ENCODE measurements at places on chromosomes 3 and 15.

GRCh38 chr3:171122861-171123260 lies 96.3 kb upstream of the SLC2A2 start:
- DNase-seq: no peak

GRCh38 chr15:80561500-80561899 lies 133.6 kb upstream of the ABHD17C start:
- no peak for DNase-seq

DNA sequence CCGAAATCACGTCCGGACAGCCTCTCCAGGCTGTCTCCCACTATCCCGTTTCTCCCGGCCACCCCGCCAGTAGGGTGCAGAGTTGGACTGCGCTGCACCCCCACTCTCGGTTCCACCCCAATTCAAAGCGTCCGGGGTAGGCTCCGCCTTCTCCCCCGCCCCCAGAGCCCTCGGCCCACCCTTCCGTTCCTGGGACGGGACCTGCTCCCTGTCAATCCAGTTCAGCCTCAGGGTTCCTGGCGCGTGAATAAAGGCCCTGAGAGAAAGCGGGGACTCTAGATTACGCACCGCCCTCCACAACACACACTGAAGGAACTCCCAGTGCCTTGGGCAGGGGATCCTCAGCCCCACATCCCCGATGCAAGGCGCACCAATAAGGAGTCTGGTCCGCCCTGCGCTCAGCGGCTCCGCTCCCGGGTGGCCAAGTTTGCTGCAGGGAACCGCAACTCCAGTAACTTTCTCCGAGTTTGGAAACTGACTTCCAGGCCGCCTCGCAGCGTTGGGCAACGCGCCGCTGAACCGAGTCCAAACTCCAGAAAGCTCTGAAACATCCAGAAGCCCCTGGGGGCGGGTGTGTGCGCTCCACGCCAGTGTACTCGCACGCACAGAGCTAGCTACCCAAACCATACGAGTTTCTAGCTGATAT lies 1.9 kb downstream of the ADAMTS9 start:
- no peak for DNase-seq

- no peak for DNase-seq
Observed at GRCh38 chr3:62210011-62210410, 163.3 kb downstream of the FEZF2 start.

GRCh38 chr3:138349926-138350665 lies 1.7 kb downstream of the MRAS start:
- DNase-seq: no peak

GRCh38 chr15:92184142-92184541 lies 209.5 kb upstream of the ST8SIA2 start:
- no peak for DNase-seq

DNA sequence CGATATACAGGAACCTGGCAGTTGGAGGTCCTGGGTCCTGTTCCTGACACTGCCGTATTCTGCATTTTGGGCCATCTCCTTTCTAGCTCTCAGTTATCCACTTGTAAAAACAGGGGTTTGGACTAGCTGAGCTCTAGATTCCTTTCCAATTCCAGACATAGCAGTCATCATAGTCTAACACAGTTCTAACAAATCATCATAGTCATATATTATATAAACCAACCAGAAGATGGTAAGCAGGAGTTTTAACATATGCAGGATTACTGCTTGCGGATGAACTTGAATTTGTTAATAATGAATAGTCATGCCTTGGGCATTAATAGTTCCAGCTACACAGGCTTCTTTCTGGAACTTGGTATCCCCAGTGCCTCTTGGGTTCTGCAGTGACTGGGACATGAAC lies 26.6 kb downstream of the MASP1 start:
- DNase-seq: no peak

DNA sequence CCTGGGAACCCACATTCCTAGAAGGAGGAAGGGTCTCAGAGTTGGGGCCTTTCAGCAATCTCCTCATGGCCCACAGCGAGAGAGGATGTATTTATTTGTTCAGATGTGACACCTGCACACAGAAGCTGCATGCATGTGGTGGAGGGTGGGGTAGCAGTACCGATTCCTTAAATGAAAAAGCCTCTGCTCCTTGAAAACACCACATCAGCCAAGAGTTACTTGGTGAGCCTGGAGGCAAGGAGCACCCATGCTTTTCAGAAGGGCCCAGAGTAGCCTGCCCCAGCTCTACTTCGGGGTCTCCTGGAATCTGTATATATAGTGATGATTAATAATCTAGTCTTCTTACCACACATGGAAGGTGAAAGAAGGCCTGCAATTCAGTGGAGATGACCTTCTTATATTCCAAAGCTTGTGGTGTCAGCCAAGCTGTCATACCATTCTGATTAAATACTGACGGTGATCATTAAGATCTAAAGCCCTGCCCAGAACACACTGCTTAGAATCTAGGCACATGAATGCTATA lies 33.5 kb downstream of the SEMA6D start:
- DNase-seq: no peak

DNA sequence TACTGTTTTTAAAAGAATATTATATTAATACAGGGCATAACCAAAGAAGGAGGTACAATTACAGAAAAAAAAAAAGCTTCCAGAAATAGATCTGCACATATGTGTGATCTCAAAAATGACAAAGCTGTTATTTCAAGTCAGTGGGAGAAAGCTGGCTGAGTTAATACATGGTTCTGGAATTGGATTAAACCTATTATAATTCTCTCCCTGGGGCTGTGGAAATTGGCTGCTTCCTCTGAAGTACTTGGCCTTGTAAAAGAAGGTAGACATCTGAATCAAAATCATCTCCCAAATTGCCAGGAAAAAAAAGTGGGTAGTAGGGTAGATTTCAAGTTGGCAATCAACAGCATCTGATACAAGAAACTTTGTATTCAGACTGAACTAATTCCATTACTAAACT lies 723.9 kb upstream of the ALCAM start:
- no peak for DNase-seq

- no peak for DNase-seq
Observed at GRCh38 chr15:31483053-31483985, 156.7 kb downstream of the KLF13 start.

DNA sequence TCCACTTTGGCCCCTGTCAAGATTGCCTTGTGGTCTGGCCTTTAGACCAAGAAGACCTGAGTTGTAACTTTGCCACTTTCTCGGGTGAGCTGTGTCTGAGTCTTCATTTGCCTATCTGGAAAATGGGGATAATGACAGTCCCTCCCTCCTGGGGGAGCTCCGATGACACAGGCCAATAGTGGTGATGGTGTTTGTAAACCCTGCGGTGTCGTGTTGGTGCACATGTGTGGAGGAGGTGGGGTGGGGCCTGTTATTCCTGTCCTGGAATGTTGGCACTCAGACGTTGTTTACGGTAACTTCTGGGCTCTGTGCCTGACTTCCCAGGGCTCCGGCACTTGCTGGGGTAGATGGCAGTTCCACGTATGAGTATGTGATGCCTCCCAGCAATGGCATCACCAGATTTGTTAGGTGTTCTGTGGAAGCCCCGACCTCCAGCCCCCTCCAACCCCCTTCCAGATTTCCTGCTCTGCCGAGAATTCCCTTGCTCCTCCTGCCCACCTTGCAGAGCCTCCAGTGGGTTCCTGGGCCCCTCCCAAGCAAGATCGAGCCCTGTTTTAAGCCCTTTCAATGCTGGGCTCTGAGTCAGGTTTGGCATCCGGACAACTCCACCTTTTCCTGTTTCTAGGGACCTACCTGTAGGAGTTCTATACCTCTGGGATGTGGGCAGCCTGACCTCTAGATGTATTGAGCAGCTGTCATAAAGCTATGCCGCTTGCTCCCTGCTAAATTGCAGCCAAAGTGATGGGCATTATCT lies 31.4 kb downstream of the HRH1 start:
- DNase-seq: no peak

- no peak for DNase-seq
Observed at GRCh38 chr3:196288141-196288460, 575 bp upstream of the PCYT1A start.

DNA sequence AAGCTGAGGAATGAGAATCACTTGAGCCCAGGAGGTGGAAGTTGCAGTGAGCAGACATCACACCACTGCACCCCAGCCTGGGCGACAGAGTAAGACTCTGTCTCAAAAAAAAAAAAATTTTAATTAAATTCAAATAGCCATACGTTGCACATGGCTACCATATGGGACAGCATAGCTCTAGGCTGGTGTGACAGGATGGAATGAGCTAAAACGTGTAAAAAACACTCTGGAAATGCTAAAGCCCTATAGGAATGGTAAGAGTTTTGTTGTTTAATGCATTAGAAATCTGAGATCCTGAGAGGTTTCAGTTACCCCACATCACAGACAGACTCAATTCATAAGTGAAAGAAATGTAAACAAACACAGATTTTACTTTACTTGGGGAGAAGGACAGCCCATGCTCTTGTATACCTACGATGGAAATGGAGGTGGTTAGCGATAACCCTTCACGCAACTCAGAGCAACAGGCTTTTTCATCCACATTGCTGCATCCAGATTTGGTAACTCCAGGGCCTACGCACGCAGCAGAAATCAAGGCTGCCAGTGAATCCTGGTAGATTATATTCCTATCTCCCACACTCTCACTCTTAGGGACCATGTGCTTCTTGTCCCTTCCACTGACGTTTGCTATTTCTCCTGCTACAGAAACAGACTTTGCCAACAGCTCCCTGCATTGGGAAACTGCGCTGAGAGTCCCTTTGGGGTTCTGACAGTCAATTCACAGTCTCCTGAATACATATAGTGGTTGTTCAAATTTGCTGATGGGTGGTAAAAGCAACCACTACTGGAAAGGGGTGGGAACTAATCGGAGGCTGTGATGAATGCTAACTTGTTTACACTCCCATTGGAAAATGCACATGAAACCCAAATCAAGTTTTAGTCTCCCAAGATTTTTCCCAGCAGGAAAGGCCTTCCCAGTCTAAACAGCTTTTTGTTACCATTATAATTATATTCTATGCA lies 3.1 kb downstream of the SH3BP5 start:
- no peak for DNase-seq

DNA sequence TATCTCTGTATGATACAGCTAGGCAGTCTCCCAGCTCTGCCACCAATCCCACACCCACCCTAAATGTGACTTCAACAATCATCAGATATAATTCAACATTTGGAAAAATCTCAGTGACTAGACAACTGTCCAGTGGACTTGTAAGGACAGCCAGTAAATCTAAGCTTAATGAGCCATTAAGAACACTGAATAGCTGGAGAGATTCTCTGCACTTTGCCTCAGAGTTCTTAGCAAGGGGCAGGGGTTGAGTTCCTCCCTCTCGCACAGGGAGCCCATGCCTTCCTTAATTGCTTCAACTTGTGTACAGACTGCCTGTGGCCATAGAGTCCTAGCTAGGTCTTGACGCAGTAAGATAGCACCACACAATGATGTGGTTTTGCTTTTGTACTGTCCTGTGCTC lies 15.6 kb downstream of the MEX3B start:
- DNase-seq: no peak

- DNase-seq: no peak
Observed at GRCh38 chr3:195168009-195168762, 102.8 kb downstream of the XXYLT1 start.

DNA sequence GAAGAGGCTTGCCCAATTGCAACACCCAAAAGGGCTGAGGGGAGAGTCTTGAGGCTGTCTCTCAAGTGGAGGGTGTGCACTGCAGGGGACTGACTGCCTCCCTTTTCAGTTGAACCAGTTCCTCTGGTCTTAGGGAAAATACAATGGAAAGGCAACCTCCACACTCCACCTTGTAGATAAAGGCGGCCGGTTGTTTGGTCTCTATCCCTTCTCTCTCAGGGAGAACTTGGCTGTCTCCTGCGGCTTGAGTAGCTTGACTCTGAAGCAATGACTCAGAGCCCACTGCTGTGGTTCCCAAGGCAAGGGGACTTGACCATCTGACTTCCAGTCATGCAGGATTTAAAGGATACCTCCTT lies 143.2 kb upstream of the UMPS start:
- DNase-seq: no peak

DNA sequence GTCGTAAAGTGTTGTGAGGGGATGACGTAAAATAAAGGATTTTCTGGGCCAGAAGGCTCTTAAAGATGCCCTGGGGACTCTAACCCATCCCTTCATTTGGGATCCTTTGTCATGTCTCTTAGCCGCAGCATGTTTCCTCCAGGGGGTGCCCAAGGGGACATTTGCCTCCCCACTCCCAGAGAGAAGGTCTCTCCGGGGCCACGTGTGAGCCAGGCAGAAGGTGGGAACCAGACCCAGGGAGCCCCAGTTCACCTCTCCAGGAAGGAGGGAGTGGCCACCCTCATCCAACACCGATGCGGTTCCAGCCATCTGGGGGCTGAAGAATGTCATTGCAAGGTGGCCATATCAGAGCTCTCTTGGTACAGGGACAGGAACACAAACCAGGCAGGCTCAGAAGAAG lies 25.2 kb downstream of the ST8SIA2 start:
- DNase-seq: no peak

DNA sequence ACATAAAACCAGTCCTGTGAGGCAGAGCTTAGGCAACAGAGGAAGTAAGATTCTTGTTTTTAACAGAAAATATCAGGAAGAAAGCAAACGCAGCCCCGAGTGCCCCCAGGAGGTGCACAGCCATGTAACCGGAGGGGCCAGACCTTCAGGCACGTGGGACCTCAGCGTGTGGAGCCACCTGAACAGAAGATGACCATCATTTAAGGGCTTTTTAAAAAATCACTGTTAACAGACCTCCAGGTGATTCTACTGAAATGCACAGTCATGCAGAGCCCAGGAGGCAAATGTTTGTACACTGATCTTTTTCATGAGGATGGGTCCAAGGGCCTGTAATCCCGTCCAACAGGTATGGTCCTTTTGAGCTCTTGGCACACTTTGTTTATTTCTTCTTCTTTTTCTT lies 38.8 kb downstream of the SPG21 start:
- no peak for DNase-seq

GRCh38 chr3:15023719-15024118 lies 41.4 kb downstream of the MRPS25 start:
- no peak for DNase-seq

- no peak for DNase-seq
Observed at GRCh38 chr15:40743485-40743901, 11.6 kb downstream of the RMDN3 start.

- no peak for DNase-seq
Observed at GRCh38 chr3:64586952-64587351, 100.8 kb downstream of the ADAMTS9 start.

DNA sequence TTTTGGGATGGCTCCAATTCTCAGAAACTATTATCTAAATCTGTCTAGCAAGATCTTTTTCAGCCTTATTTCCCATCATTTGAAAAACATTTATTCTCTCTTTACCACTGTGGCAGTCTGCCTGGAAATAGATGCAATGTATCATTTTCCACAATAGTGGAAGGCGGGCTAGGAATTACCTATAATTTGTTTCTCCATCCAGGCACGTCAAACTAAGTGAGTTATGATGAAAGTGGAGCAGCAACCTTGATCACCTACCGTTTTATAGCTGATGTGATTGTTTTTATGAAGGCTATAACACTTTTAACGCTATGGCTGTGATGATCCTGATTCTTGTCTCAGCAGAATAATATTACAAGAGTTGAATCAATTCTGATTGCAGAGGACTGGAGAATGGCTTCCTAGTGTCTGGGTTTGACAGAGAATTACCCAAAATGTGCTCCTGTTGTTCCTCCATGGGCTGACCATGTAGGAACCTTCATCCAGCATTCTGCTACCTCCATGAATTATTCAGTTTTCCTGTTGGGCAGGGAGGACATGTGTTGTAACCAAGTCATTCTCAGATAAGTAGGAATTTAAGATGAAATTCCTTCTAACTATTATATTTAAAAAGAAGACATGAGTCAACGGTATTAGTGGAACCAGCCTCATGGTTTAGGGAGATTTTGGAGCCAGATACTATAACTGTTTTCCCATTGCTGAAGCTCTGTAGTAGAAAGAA lies 231.5 kb upstream of the SGO1 start:
- DNase-seq: no peak
